ENCODE measurements at places on chromosomes 7 and 10. TPM values are rescaled to one million over a fixed set of nuclear protein-coding genes. Genes with fewer than 3 reads are reported as not detected.

The PTN gene
- 12.0 TPM for total RNA-seq

The CNTNAP2 gene
- 0.13 TPM for total RNA-seq

The HOXA7 gene
- 31.3 TPM for total RNA-seq

The MOGAT3 gene
- total RNA-seq, result 0.25 TPM

The SSC4D gene
- 2.1 TPM for total RNA-seq

The INA gene
- 0.16 TPM for total RNA-seq

The IRF5 gene
- 27.1 TPM for total RNA-seq

The ATG9B gene
- total RNA-seq, result 0.19 TPM

DNA sequence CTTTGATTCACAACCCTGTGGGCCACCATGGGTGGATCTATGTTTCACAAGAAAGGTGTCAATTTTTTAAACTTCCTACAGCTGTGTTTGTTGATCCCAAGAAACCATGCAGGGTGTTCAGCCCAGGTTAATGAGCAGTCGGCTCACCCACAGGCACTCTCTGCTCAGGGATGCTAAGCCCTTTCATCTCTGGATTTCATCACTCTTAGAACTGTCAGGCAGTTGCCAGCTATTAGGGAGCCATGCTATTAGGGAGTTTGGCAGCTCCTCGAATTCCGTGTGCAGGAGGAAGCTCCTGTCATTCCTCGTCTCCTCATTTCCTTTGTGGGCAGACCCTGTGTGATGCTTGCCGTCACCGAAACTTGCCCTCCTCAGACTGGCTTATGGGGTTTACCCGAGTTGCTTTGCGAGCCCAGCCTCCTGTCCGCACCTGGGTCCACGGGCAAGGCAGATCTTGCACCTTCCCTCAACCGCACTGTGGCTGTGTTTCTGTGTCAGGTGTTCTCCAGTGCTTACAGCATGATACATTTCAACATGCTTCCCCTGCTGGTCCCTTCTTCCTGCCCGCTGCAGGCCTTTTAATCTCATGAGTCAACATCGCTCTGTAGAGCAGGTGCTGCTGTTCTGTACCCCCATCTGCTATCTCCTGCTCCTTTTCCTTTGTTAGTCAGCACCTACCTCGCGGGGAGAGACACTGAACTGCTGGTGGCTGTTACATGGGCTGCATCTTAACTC, 509.8 kb downstream of the SUGCT start:
- H3K4me3 ChIP-seq, result no peak overlapping the region
- H3K4me1 ChIP-seq, result no peaks in the 10 kb centered on the region
- no peaks in the 10 kb centered on the region for H3K27me3 ChIP-seq
- no peak for DNase-seq
- H3K27ac ChIP-seq, result no peak overlapping the region
- H3K36me3 ChIP-seq, result no peaks in the 10 kb centered on the region

DNA sequence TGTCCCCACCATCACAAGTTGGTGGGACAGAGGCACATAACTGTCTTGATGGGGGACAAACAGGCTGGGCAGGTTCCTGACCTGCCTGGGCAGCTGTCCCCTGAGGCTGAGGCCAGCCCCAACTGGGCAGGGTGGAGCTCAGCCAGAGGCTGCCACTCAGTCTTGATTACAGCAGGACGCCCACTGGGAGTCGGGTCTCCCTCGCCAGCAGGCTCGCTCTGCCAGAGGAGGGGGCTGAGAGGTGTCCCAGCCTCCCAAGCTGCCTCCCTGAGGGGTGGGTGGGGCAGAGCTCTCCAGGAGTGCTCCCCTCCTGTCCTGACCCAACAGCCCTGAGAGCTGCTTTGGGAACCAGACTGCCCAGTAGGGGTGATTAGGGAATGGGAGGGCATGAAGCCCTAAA, 1.8 kb upstream of the CAMK2G start:
- H3K4me3 ChIP-seq, result no peak overlapping the region
- H3K4me1 ChIP-seq, result no peaks in the 10 kb centered on the region
- H3K36me3 ChIP-seq, result no peaks in the 10 kb centered on the region
- H3K27me3 ChIP-seq, result no peaks in the 10 kb centered on the region

- no peaks in the 10 kb centered on the region for H3K4me1 ChIP-seq
- H3K27me3 ChIP-seq, result no peaks in the 10 kb centered on the region
- no peak overlapping the region for H3K27ac ChIP-seq
- DNase-seq, result no peak
- no peak overlapping the region for H3K4me3 ChIP-seq
Measured at GRCh38 chr7:113120647-113121046, 2.3 kb upstream of the SMIM30 start.

- no peaks in the 10 kb centered on the region for H3K36me3 ChIP-seq
- no peaks in the 10 kb centered on the region for H3K4me1 ChIP-seq
- no peak overlapping the region for H3K27ac ChIP-seq
- no peak for DNase-seq
- no peaks in the 10 kb centered on the region for H3K27me3 ChIP-seq
Measured at GRCh38 chr7:120398284-120399000, 125.5 kb downstream of the KCND2 start.

GRCh38 chr7:45588466-45588865, 14.3 kb downstream of the ADCY1 start:
- no peaks in the 10 kb centered on the region for H3K27me3 ChIP-seq
- no peaks in the 10 kb centered on the region for H3K36me3 ChIP-seq

- peak; percentile 67 for DNase-seq
- H3K27ac ChIP-seq, result no peak overlapping the region
- no peaks in the 10 kb centered on the region for H3K36me3 ChIP-seq
- H3K4me1 ChIP-seq, result no peaks in the 10 kb centered on the region
Measured at GRCh38 chr10:101767600-101767945, 8.3 kb downstream of the FGF8 start.

- no peaks in the 10 kb centered on the region for H3K4me1 ChIP-seq
- H3K27ac ChIP-seq, result no peak overlapping the region
- peaks cover 2% of the 10 kb centered on the region for H3K27me3 ChIP-seq
Measured at GRCh38 chr10:70458329-70459060, 17.0 kb upstream of the NODAL start.

DNA sequence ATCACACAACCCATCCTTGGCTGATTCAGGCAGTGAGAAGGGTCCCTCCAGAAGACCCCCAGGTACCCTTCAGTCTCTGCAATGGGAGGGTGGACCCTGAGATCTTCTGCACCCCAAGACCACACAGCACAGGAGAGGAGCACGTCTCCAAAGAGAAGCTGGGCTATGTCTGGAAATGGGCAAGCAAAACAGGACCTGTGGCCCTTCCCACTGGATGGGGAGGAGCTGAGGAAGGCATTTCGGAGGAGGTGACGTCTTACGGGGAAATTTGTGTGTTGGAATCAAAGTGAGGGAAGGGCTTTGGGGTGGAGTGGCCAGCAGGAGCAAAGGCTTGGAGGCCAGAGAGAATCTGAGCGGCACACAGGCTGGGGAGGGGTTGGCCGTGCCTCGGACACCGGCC, 16.5 kb downstream of the GRIFIN start:
- no peaks in the 10 kb centered on the region for H3K27me3 ChIP-seq
- H3K27ac ChIP-seq, result no peak overlapping the region
- no peaks in the 10 kb centered on the region for H3K36me3 ChIP-seq

- no peaks in the 10 kb centered on the region for H3K4me1 ChIP-seq
- DNase-seq, result no peak
- H3K27ac ChIP-seq, result no peak overlapping the region
- H3K4me3 ChIP-seq, result no peak overlapping the region
- no peaks in the 10 kb centered on the region for H3K27me3 ChIP-seq
Measured at GRCh38 chr7:113976508-113976907, 57.7 kb upstream of the PPP1R3A start.

GRCh38 chr10:73865459-73866442, 8.6 kb downstream of the CAMK2G start:
- H3K4me1 ChIP-seq, result peaks cover 14% of the 10 kb centered on the region
- H3K4me3 ChIP-seq, result no peak overlapping the region
- no peak overlapping the region for H3K27ac ChIP-seq
- no peaks in the 10 kb centered on the region for H3K27me3 ChIP-seq

DNA sequence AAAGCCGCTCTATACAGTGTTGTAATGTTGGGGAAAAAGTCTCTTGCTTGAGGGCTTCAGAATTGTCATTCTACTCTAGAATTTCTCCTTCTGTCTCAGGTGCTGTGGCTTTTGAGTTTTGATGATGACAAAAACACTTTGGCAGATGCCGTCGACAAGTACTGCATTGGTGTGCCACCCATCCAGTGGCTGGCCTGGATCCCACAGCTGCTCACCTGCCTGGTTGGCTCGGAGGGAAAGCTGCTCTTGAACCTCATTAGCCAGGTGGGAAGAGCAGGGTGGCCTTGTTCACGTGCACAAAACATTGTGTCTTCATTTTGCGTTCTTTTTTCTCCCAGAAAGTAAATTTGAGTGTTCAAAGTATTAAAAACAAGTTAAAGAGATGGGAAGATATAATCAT, 112.0 kb downstream of the TRRAP start:
- H3K4me1 ChIP-seq, result no peaks in the 10 kb centered on the region
- H3K27me3 ChIP-seq, result no peaks in the 10 kb centered on the region
- H3K36me3 ChIP-seq, result peaks cover 73% of the 10 kb centered on the region
- no peak overlapping the region for H3K27ac ChIP-seq

DNA sequence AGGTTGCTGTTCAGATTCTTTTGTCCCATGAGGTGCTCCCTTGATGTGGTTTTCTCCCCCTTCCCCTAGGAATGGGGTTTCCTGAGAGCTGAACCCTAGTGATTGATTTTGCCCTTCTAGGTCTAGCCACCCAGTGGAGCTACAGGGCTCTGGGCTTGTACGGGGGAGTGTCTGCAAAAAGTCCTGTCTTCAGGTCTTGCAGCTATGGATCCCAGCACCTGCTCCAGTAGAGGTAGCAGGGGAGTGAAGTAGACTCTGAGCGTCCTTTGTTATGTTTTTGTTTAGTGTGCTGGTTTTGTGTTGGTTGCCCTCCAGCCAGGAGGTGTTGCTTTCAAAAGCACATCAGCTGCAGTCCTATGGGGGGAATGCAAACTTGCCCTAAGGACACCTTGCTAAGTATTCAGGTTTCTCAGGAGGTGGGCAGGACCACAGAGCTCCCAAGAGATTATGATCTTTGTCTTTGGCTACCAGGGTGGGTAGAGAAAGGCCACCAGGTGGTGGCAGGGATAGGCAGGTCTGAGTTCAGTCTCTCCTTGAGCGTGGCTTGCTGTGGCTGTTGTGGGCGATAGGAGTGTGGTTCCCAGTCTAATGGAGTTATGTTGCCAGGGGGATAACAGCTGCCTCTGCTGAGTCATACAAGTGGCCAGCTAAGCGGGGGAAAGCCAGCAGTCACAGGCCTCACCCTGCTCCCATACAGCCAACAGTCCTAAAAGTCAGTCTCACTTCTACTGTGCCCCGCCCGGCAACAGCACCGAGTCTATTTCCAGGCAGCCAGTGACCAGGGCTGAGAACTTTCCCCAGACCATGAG, 92.4 kb upstream of the JCAD start:
- H3K4me3 ChIP-seq, result no peak overlapping the region
- no peak overlapping the region for H3K27ac ChIP-seq
- DNase-seq, result no peak
- no peaks in the 10 kb centered on the region for H3K27me3 ChIP-seq
- H3K36me3 ChIP-seq, result no peaks in the 10 kb centered on the region
- no peaks in the 10 kb centered on the region for H3K4me1 ChIP-seq

DNA sequence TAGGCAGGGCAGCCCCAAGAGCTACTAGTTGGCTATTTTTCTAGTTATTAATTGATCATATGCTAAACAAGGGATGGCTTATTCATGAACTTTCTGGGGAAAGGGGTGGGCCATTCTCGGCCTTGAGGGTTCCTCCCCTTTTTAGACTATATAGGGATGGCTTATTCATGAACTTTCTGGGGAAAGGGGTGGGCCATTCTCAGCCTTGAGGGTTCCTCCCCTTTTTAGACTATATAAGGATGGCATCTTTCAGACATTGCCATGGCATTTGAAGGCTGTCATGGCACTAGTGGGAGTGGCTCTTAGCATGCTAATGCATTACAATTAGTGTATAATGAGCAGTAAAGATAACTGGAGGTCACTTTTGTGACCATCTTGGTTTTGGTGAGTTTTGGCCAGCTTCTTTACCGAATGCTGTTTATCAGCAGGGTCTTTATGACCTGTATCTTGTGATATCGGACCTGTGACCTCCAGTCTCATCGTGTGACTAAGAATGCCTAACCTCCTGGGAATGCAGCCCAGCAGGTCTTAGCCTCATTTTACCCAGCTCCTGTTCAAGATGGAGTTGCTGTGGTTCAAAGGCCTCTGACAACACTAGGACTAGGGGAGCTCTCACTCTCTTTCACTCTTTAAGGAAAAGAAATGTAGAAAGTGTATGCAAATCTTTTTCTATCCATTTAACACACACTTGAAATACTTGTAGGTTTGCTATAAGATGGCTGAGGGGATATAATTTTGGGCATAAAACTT, 7.8 kb downstream of the FHIP2A start:
- DNase-seq, result no peak
- no peak overlapping the region for H3K4me3 ChIP-seq
- peaks cover 10% of the 10 kb centered on the region for H3K36me3 ChIP-seq
- no peak overlapping the region for H3K27ac ChIP-seq

DNA sequence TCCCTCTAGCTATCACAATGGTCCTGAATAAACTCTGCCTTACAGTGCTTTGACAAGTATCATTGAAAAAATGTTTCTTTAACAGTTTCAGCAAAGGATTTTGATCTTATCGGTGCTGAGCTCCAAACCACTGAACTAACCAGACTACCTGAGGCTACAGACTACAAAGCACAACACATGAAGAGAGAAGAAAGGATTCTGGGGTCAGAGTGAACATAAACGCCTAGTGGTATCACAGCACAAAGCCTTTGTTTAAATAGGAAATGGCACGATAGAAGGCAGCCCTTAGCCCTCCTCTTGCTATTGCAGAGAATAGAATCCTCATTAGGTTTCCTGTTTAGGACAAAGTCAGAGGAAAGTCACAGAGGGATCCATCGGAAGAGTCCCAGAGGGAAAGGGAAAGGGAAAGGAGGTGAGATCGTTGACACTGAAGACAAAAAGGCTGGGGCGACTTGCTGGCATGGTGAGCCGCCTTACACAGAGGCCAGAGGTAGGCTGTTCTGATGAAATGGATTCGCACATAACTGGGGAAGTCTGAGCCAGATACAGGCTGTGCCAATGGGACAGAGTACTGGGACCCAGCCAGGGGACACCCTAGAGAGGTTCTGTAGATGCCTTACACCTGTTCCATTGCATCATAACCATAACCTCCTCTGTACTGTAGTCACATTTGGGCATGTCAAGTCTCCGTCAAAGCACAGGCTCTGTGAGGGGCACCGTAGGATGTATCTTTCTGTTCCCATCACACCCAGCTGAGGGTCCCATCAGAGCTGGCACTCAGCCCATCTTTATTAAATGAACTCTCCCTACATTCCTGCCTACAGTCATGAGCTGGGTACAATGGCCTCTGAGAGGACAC, 71.5 kb downstream of the XPNPEP1 start:
- H3K27ac ChIP-seq, result no peak overlapping the region
- H3K4me3 ChIP-seq, result no peak overlapping the region
- H3K4me1 ChIP-seq, result no peaks in the 10 kb centered on the region
- H3K27me3 ChIP-seq, result no peaks in the 10 kb centered on the region

- H3K27ac ChIP-seq, result no peak overlapping the region
- no peaks in the 10 kb centered on the region for H3K36me3 ChIP-seq
- DNase-seq, result no peak
- no peak overlapping the region for H3K4me3 ChIP-seq
Measured at GRCh38 chr7:132158166-132158565, 418.1 kb downstream of the PLXNA4 start.

All from kidney (tissue), 22 donors.